ENCODE measurements at places on chromosomes 11 and 22.

GRCh38 chr22:39991159-39991860 is 3.4 kb upstream of the FAM83F start:
- DNase-seq: peak; percentile 40

- DNase-seq: no peak
These were observed 304.2 kb upstream of the ZC3H12C start for GRCh38 chr11:109788948-109789490.

GRCh38 chr11:120130991-120131760 is 6.7 kb downstream of the TRIM29 start:
- no peak for DNase-seq

- DNase-seq: peak; percentile 74
These were observed 1.2 kb upstream of the ARHGEF12 start for GRCh38 chr11:120334894-120335462.

GRCh38 chr11:105968021-105968697 is 53.9 kb downstream of the MSANTD4 start:
- DNase-seq: no peak

DNA sequence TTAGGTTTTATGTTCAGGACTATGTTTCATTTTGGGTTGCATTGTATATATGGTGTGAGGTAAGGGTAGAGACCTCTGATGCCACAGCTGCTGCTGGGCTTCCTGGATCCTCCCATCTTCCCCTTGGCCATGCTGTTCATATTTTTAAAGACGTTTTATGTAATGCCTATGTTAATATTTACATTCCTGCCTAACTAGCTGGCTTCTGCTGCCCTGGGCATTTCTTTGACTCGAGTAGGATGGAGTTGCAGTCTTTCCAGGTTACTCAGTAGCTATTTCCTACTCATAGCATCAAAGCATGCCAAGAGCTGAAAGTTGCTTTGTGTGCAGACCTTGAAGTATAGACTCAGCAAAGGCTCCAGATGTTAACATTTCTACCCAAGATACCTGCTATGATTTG is 220.5 kb upstream of the CADM1 start:
- no peak for DNase-seq

GRCh38 chr11:69004411-69005182 is 8.4 kb downstream of the MRGPRF start:
- no peak for DNase-seq

- no peak for DNase-seq
These were observed 43.9 kb downstream of the PDE2A start for GRCh38 chr11:72630104-72630852.

All from HepG2 (cell line).